ENCODE measurements at places on chromosomes 16 and 17.

- DNase-seq: no peak
These were observed 57.5 kb downstream of the DNAH2 start for GRCh38 chr17:7775051-7775450.

GRCh38 chr17:2051061-2051932, 3.6 kb upstream of the HIC1 start:
- DNase-seq: no peak

DNA sequence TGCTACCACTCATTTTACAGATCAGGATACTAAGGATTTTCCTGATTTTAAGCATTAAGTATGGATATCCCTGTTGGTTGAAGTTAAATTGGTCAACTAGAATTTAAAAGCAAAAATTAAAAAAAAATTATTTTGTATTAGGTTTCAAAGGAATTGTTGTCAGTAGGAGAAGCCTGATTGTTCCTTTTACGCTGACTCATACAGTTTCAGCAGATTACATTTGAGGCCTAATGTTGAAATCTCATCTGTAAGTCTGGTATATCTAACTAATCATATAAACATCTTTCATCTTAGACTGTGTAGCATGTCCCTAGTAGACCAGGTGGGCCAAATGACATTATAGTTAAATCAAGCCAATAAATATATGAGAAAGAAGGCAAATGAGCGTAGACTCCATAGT, 83.5 kb downstream of the FTO start:
- no peak for DNase-seq

DNA sequence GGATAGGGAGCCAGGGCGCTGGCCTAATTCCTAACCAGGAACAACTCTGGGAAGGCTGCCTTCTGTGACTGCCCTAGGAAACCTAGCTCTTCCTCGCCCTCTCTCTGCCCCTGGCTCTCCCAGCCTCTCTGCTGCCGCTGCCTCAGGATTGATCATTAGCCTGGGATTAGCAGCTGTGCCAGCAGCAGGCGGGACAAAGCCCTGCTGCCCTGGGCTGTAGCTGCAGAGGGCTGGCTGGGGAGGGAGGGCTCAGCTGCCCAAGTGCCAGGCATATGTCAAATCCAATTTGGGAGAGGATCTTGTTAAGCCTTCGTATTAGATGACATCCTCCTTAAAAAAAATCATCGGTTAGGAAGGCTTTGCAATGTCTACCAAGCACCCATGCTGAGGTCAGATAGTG, 144.8 kb upstream of the CCL2 start:
- no peak for DNase-seq

- no peak for DNase-seq
These were observed 2.5 kb upstream of the IGF2BP1 start for GRCh38 chr17:48994549-48995303.

DNA sequence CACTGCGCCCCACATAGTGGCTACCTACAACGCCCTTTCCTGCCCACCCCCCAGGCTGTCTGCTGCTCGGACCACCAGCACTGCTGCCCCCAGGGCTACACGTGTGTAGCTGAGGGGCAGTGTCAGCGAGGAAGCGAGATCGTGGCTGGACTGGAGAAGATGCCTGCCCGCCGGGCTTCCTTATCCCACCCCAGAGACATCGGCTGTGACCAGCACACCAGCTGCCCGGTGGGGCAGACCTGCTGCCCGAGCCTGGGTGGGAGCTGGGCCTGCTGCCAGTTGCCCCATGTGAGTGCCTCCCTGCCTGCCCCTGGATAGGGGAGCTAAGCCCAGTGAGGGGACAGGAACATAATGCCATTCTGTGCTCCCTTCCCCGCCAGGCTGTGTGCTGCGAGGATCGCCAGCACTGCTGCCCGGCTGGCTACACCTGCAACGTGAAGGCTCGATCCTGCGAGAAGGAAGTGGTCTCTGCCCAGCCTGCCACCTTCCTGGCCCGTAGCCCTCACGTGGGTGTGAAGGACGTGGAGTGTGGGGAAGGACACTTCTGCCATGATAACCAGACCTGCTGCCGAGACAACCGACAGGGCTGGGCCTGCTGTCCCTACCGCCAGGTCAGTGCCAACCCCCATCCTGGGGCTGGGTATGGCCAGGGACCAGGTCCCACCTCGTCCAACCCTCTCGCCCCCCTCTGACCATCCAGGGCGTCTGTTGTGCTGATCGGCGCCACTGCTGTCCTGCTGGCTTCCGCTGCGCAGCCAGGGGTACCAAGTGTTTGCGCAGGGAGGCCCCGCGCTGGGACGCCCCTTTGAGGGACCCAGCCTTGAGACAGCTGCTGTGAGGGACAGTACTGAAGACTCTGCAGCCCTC, 7.1 kb downstream of the GRN start:
- DNase-seq: no peak

GRCh38 chr17:56087199-56087598, 66.1 kb upstream of the ANKFN1 start:
- DNase-seq: no peak

- DNase-seq: no peak
These were observed 51.2 kb downstream of the PLD6 start for GRCh38 chr17:17154981-17155380.

DNA sequence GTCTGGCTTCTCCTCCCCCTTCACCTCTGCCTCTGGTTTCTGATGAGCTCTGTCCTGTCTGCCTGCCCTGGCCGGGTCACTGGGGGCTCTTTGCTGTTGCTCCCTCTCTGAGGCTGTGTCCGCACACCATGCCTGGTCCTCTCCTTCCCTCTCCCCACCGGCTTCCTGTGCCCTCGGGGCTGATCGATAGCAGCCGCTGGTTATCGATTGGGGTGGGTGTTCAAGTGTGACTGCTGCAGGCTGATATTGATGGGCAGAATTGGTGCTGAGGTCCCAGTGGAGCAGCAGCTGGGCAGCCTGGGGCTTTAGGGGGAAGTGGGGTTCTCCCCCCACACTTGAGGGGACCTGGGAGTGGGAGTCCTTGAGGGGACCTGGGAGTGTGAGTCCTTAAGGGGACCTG, 16.4 kb downstream of the MRM1 start:
- DNase-seq: no peak

GRCh38 chr17:29764748-29765147, 142.0 kb upstream of the CORO6 start:
- DNase-seq: no peak

GRCh38 chr17:39352511-39352910, 48.9 kb downstream of the FBXL20 start:
- no peak for DNase-seq

- DNase-seq: no peak
These were observed 80.2 kb downstream of the CDH11 start for GRCh38 chr16:65041667-65042066.

DNA sequence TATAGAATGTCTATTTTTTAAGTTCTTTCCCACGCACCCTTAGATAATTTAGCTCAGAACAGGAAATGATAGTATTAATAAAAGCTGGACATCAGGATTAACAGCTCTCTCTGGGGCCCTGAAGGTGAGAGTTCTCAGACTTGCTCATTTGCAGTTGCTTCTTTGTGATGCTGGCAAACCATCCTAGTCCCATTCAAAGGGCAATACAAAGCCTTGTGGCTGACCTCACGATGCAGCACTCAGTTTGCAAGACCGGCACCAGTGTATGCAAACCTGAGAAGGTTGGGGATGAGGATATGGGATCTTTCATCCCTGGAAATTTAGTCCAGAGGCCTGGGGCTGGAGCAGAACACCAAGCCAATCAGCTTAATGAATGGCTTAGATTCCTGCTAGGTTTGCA, 29.3 kb downstream of the STH start:
- DNase-seq: no peak

DNA sequence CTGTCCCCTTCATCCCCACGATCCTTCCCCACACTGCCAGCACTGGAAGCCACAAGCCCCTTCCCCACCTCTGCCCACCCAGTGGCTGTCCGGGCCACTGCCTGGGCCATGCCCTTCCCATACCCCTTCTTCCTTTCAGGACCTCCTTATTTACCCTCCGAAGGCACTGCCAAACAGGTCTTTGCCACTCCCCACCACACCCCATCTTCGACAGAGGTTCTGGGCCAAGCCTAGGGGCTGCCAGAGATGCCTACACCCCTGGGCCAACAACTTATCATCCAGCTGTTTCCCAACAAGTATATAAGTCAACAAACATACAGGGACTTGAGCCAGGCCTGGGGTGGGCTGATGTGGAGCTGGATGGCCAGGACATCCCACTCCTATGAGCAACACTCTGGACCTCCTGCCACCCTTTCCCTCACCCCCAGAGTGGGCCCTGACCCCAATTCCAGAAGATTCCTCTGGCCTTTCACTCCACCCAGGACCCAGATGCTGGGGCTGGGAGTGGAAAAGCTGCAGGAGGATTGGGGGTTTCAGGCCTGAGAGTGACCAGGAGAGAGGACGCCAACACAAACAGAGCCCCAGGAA, 1.5 kb upstream of the PPP1R1B start:
- DNase-seq: no peak

- no peak for DNase-seq
These were observed 1.0 kb upstream of the RRAD start for GRCh38 chr16:66926171-66926947.

DNA sequence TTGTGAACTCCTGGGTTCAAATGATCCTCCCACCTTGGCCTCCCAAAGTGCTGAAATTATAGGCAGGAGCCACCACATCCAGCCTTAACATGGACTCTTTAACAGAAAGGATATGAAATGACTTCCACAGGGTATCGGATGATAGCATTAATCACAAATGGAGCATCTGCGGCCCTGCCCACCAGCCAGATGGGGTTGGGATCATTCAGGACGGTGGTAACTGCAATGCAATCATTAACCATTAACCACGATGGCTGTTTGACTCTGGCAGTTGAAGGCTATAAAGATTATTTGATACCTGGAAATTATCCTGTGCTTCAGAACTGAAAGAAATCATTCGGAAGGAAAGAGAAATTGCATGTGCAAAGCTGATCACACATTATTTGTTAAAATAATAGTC, 5.3 kb upstream of the CHST5 start:
- DNase-seq: no peak

- DNase-seq: no peak
These were observed 31.4 kb upstream of the RPH3AL start for GRCh38 chr17:383771-384621.

DNA sequence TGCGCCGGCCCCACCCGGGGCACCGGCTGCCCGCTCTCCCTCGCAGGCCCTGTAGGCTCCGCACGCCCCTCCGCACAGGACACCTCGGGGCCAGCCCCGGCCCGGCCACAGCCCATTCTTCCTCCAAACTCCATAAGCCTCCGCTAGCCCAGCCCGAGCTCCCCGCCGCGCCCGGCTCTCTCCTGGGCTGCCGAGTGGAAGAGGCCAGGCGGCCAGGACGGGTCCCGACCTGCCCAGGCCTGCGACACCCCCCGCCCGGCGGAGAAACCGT, 397 bp downstream of the NCOR1 start:
- peak; percentile 45 for DNase-seq

DNA sequence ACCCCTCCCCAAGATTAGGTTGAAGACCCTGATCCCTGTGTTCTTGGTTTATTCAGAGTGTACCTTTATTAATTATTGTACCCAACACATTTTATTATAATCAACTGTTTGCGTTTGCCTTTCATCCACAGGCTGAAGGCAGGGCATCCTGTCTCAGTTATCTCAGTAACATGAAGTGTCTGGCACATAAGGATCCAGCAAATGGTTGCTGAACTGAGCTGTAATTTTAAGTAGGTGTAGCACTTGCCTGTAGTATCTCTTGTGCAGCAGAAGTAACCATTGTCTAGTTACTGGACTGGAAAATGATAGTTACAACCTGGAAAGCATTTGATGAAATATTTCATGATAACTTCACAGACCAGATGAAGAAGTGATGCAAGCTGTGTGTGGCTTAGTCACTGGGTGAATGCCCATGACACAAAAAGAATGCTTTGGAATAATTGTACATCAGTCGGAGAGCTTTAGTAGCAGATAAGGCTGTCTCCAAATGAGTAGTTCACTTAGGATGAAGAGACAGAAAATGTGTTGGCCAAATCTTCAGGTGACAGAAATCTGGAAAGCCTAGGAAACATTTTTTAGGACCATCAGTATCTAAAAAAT, 56.6 kb downstream of the ESRP2 start:
- no peak for DNase-seq

DNA sequence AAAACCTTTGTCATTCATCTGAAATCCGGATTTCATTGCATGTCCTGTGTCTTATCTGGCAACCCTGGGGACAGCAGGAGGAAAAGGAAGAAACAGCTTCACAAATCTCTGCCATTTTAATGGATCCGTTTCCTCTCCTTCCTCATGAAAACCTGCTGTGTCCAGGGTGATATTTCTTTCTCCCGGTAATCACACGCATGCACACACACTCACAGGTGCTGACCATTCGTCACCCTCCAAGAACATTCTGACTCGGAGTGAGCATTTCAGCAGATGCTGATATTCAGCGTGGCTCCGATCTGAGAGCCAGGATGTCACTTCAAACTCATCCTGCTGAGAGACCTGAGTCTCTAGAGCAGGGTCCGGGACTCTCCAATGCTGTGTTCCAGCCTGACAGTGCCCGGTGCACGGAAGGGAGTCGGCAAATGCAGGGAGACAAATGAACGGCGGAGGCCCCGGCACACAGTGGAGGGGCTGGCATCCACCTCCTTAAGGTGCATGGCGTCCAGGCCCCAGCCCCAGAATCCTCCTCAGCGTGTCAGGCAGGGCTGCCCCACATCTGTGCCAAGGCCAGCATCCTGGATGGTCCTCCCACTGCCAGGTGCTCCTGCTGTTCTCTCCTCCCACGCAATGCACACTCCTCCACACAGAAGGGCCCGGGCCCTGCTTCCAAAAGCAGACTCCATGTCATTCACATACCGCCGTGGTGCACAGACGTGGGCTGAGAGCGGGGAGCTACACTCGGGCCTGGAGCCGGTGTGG, 70.7 kb downstream of the RBFOX3 start:
- no peak for DNase-seq

GRCh38 chr17:66585472-66585871, 249.4 kb upstream of the CACNG5 start:
- no peak for DNase-seq

GRCh38 chr16:11514283-11514682, 72.4 kb downstream of the LITAF start:
- no peak for DNase-seq

GRCh38 chr17:20046629-20047028, 37.5 kb downstream of the SPECC1 start:
- DNase-seq: no peak

- no peak for DNase-seq
These were observed 45.8 kb upstream of the ETV4 start for GRCh38 chr17:43591779-43592562.

DNA sequence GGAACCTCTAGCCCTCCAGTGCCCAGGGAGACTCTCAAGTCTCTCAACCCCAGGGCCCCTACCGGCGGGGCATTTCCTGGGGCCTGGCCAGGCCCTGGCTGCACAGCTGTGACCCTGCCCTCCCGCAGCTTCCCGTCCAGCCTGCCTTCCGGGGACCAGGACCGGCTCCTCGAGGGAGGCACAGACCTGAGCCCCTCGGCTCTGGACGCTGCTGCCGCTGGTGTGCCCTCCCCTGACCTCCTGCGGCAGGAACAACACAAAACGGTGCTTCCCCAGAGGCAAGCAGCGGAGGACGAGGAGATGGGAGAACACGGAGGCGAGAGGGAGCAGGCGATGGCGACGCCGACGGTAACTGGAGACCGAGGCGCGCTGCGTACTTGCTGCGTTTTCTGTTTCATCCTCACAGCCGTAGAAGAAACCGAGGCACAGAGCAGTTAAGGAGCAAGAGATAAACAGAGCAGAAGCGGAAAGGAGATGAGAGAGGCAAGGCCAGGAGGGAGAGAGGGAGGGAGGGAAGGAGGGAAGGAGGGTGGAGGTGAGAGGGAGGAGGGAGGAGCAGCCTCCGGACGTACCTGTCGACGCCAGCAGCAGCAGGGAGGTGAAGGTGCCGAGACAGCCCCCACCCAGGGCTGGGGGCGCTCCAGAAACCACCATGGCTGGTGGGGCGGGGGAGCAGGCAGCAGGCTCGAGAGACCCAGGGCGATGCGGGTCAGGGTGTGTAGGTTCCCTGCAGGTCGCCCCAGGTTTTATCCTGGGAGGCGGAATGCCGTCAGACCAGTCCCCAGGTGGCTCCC, at the start of gene PRSS22:
Gene PRSS22 (minus strand): TSS at position 720 of the 794 bp plus-strand sequence. CDS start 66 bp downstream, at position 654.
- no peak for DNase-seq
